ENCODE measurements at places on chromosomes 12 and 14.
A peak's percentile ranks its signal among the peaks of the same experiment; 100 is the strongest.

- peak; percentile 71 for DNase-seq
- H3K4me1 ChIP-seq: peaks cover 44% of the 10 kb centered on the region
- H3K27ac ChIP-seq: no peak within 1 kb of the TSS
- H3K36me3 ChIP-seq: no peaks in the 10 kb centered on the region
- peaks cover 64% of the 10 kb centered on the region for H3K27me3 ChIP-seq
Observed at GRCh38 chr12:2052826-2053678, at the start of gene CACNA1C. CACNA1C (plus strand) TSS chr12:2052987; CDS start chr12:2053563, 576 bp downstream.

DNA sequence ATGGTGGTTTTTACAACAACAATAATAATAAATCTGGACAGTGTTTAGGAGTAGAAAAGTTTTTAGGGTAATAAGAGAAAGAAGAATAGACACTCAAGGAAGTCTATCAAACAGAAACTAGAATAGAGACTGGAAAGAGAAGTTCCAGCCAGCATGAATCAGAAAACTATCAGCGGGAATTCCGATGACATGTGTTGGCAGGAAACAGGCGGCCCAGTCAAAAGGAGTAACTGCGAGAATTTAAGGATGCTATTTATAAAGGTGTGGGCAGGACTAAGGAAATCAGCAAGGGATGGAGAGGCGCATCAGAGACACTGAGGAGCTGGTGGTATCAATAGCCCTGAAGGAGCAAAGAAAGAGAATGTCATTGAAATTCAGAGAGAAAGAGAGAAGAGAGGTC, 89.9 kb downstream of the TBX5 start:
- peak; percentile 15 for DNase-seq
- no peak overlapping the region for H3K27ac ChIP-seq
- no peak overlapping the region for H3K4me3 ChIP-seq
- peaks cover 5% of the 10 kb centered on the region for H3K4me1 ChIP-seq
- H3K36me3 ChIP-seq: no peaks in the 10 kb centered on the region
- H3K27me3 ChIP-seq: no peaks in the 10 kb centered on the region

DNA sequence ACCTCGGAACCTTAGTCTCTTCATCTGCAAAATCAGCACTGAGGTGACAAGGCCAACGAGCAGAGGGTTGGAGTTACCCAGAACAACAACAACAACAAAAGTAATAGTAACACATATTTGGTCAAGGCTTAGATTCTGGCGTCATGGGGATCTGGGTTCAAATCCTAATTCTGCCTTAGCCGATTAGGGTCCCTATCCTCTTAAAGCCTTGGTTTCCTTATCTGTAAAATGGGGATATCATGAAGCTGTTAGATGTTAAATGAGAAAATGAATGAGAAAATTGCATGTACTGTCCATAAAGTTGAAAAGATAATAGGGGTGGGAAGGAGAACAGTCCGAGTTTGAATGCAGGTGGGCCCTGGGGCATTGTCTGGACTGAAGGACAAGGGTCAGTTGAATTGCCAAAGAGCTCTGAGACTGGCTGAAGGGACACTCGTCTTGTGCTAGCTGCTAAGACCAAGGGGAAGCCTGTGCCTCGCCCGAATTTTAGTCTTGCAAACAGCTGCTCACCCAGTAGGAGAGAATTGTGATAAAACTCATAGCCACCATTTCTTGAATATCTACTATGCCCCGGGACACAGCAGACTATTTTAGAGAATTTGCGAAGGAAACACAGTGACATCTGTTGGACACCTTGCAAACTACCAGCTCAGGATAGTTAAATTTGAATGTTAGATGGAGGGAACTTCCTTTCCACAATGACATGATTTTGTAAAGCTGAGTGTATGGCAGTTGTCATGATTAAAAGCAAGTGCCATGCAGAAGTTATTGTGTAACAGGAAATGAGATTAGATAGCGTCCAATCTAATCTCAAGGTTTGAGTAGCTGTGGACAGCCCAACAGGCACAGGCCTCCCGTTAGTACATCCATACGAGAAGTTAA, 6.8 kb upstream of the HNF1A start:
- H3K4me3 ChIP-seq: no peak overlapping the region
- peak; percentile 78 for DNase-seq
- no peak overlapping the region for H3K27ac ChIP-seq
- no peaks in the 10 kb centered on the region for H3K4me1 ChIP-seq

GRCh38 chr12:123591702-123592481, 7.5 kb downstream of the TMED2 start:
- no peak overlapping the region for H3K4me3 ChIP-seq
- DNase-seq: no peak
- peaks cover 70% of the 10 kb centered on the region for H3K36me3 ChIP-seq
- no peaks in the 10 kb centered on the region for H3K4me1 ChIP-seq
- no peak overlapping the region for H3K27ac ChIP-seq

DNA sequence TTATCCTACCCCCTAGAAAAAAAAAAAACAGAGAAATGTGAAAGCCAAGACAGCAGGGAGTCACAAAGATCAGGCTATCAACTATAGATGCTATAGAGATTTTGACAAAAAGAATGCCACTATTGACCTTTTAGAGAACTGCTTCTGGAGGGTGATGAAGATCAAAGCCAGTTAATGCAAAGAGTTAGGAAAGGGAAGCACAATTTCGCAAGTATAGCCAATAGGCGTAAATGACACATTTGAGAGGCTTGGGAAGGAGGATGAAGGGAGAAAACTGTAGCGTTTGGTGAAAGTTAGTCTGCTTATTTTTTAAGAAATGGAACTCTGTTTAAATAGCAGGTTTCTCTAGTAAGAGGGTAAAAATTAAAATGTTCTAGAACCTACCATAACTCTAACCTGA, 190.7 kb downstream of the DUSP6 start:
- no peak overlapping the region for H3K4me3 ChIP-seq
- no peak overlapping the region for H3K27ac ChIP-seq
- H3K27me3 ChIP-seq: peaks cover 34% of the 10 kb centered on the region
- H3K36me3 ChIP-seq: no peaks in the 10 kb centered on the region
- DNase-seq: no peak
- no peaks in the 10 kb centered on the region for H3K4me1 ChIP-seq

DNA sequence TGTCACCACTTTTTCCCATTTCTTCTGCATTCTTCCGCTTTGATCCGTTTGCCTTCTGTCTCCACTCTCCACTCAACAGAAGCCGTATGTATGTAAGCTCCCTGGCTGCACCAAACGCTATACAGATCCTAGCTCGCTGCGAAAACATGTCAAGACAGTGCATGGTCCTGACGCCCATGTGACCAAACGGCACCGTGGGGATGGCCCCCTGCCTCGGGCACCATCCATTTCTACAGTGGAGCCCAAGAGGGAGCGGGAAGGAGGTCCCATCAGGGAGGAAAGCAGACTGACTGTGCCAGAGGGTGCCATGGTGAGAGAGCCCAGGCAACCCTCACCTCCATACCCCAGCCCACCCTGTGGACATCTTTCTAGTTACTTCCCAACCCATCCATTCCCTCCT, 8.3 kb downstream of the GLI1 start:
- H3K4me3 ChIP-seq: no peak overlapping the region
- H3K27ac ChIP-seq: no peak overlapping the region
- H3K27me3 ChIP-seq: peaks cover 11% of the 10 kb centered on the region
- DNase-seq: no peak
- no peaks in the 10 kb centered on the region for H3K36me3 ChIP-seq
- peaks cover 4% of the 10 kb centered on the region for H3K4me1 ChIP-seq

DNA sequence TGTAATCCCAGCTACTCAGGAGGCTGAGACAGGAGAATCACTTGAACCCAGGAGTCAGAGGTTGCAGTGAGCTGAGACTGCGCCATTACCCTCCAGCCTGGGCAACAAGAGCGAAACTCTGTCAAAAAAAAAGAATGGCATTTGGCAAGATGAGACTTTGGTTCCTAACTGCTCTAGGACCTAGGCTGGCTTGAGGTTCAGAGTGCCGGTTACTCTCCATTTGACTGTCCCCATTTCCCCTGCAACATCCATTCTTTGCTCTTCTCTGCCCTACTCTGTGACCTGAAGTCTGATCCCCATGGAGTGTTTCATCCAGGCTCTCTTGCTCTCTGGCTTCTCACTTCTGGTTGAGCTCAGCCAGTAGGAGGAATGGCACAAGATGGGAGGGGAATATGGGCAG, 26.2 kb upstream of the PPP4R3A start:
- H3K27me3 ChIP-seq: no peaks in the 10 kb centered on the region
- no peaks in the 10 kb centered on the region for H3K4me1 ChIP-seq
- no peaks in the 10 kb centered on the region for H3K36me3 ChIP-seq

- no peaks in the 10 kb centered on the region for H3K4me1 ChIP-seq
- no peak overlapping the region for H3K27ac ChIP-seq
- DNase-seq: no peak
- H3K4me3 ChIP-seq: no peak overlapping the region
- H3K27me3 ChIP-seq: no peaks in the 10 kb centered on the region
Observed at GRCh38 chr12:91947459-91947858, 198.2 kb downstream of the BTG1 start.

- H3K27ac ChIP-seq: no peak overlapping the region
- peaks cover 15% of the 10 kb centered on the region for H3K36me3 ChIP-seq
- no peak for DNase-seq
Observed at GRCh38 chr14:103555559-103556337, 6.7 kb downstream of the BAG5 start.

GRCh38 chr12:13835652-13836051, 145.8 kb downstream of the GRIN2B start:
- H3K4me1 ChIP-seq: no peaks in the 10 kb centered on the region
- no peak overlapping the region for H3K27ac ChIP-seq
- DNase-seq: no peak
- no peak overlapping the region for H3K4me3 ChIP-seq

GRCh38 chr12:111430433-111431353, 25.0 kb downstream of the SH2B3 start:
- H3K27ac ChIP-seq: peak overlapping the region; percentile 69
- no peak overlapping the region for H3K4me3 ChIP-seq
- H3K4me1 ChIP-seq: peaks cover 43% of the 10 kb centered on the region
- DNase-seq: no peak
- H3K27me3 ChIP-seq: no peaks in the 10 kb centered on the region
- H3K36me3 ChIP-seq: no peaks in the 10 kb centered on the region

DNA sequence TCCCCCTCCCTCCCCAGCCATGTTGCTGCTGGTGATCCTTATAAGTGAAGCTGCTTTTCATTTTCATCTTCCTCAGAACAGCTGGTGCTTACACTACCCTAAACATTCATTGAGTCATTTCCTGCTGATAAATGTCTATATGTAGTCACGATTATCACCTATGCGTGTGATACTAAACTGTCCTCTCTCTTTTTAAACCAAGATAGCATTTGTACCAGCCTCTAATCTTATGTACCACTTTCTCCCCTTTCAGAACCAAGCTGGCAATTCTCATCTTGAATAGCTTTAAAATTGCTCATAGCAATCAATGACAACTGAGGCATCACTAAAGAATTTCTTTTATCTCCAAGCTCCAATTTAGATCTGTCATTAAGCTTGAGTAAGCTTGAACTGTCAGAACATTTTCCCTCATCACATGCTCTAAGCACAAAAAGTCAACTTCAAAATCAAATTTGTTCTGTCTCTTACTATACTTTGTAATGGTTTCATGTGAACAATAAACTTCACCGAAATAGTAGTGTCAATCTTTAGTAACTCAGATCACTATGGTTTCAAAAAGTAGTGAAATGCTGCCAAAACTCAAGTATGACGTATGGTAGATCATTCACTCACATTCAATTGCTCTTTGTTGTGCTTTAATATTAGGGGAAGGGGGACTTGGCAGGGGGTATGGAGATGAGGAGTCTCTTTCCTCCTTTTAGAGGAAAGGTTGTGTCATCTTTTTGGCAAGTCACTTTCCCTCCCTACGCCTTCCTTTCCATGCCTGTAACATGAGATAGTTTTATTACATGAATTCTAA, 178.1 kb upstream of the NOVA1 start:
- no peaks in the 10 kb centered on the region for H3K36me3 ChIP-seq
- H3K27ac ChIP-seq: no peak overlapping the region
- no peaks in the 10 kb centered on the region for H3K27me3 ChIP-seq
- peaks cover 6% of the 10 kb centered on the region for H3K4me1 ChIP-seq
- no peak overlapping the region for H3K4me3 ChIP-seq

DNA sequence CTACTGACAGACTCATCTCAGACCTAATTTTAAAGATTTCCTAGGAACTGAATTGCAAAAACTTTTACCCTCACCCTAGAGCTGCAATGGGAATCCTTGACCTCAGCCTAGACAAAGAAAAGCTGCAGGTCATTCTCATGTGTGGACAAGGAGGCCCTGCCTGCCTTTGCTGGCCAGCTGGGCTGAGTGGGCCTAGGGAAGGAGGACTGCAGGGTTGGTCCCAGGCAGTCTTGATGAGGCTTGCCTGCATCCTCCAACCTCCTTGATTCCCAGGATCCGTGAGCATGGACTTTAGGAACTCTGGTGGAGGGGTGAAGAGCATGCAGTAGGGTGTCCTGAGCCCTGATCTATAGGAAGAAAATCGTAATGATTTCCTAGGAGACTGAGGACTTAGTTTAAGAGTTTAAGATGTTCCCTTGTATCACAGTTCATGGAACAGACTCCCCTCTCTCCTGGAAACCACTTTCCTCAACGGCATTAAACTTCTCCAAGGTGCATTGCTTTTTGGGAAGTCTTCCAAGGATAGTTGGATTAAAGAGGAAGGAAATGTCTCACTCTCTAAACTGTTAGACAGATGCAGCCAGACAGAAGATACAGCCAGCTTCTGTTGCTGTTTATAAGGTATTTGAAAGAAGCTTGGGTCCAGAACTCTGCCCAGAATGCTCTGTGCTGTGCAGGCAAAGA, 55.4 kb upstream of the DDX11 start:
- H3K4me3 ChIP-seq: no peak overlapping the region
- H3K27ac ChIP-seq: no peak overlapping the region
- DNase-seq: no peak
- no peaks in the 10 kb centered on the region for H3K27me3 ChIP-seq
- H3K36me3 ChIP-seq: no peaks in the 10 kb centered on the region

DNA sequence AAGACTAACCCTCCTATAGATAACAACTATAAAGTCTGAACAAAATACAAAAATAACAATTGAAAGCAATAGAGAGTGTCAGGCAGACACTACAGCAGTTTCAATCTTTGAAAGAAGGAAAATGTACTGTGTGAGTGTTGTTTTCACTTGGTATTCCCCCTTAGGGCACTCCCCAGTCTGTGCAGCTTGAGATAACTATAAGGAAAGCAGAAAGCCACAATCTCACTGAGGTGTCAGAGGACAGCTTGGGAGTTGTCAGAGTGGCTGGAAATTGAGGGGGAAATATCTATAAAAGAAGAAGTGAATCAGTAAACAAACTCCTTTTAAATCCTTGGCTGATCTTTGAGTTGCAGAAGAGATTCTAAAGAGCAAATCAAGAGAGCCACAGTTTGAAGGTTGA, 364.8 kb downstream of the NELL2 start:
- H3K4me3 ChIP-seq: no peak overlapping the region
- H3K36me3 ChIP-seq: no peaks in the 10 kb centered on the region
- no peaks in the 10 kb centered on the region for H3K4me1 ChIP-seq
- no peaks in the 10 kb centered on the region for H3K27me3 ChIP-seq
- no peak overlapping the region for H3K27ac ChIP-seq

GRCh38 chr12:13066014-13066413, 21.8 kb downstream of the FAM234B start:
- no peak for DNase-seq
- H3K27me3 ChIP-seq: no peaks in the 10 kb centered on the region
- H3K27ac ChIP-seq: no peak overlapping the region

DNA sequence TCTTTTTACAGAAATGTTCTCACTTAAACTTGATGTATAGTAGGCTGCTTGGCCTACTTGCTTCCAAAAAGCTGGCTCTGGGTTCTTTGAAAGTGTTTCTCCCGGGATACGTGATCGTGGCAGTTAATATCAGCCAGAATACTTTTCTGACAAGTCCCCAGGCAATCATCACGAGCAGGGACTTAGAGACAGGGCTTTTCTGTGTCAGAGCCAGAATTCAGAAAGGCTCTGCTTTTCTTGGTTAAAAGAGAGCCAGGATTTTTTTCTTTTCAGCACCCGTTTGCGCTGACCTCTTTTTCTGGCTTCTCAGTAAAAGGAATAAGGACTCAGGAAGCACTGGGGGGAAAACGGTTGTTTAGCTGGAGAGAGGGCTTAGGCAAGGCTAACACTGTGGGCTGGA, 57.8 kb upstream of the ARHGAP5 start:
- no peak overlapping the region for H3K27ac ChIP-seq
- H3K4me3 ChIP-seq: no peak overlapping the region
- H3K4me1 ChIP-seq: peaks cover 8% of the 10 kb centered on the region
- no peaks in the 10 kb centered on the region for H3K27me3 ChIP-seq
- DNase-seq: no peak

All from GM23338 (cell line).